Stimulated activated naive CD8-positive, alpha-beta T cell treated with anti-CD3 and anti-CD28 coated beads, Interleukin-15, Interleukin-2, amounts not matched to agents 100 U/mL and 50 U/mL, for 24 hours (primary cell): ENCODE measurements at places on chromosomes 2 and 18.

- DNase-seq: no peak
Measured at GRCh38 chr2:105895990-105896764, 151.5 kb downstream of the NCK2 start.

GRCh38 chr2:37262522-37262921 lies 31.1 kb downstream of the NDUFAF7 start:
- DNase-seq: no peak

GRCh38 chr2:126634273-126634861 lies 21.6 kb upstream of the GYPC start:
- DNase-seq: peak; percentile 32

DNA sequence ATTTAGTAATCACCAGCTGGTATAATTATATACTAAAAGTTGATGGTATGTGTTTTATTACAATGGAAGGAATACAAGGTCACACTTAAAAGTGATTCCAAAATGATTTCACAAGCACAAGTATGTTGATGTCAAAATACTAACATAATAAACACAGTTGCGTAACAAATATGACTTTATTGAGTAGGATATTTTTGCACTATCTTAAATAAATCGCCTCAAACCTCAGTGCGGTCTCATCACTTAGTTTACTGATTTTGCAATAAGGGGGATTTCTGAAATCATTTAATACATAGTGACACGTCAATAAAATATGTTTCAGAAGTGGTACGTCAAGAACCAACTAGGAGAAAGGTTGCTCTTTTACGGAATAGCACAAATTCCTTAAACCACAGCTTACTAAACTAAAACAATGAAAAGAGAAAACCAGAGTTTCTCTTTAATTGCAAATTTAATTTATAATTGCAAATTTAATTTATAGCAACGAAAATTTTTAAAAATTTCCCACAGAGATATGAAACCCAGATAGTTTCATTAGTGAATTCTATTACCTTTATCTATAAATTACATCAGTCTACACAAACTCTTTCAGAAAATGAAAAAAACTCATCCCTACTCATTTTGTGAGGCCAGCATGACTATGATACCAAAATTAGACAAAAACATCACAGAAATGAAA lies 304.0 kb upstream of the REG3G start:
- DNase-seq: no peak

GRCh38 chr2:3323360-3324035 lies 54.1 kb downstream of the EIPR1 start:
- DNase-seq: no peak

DNA sequence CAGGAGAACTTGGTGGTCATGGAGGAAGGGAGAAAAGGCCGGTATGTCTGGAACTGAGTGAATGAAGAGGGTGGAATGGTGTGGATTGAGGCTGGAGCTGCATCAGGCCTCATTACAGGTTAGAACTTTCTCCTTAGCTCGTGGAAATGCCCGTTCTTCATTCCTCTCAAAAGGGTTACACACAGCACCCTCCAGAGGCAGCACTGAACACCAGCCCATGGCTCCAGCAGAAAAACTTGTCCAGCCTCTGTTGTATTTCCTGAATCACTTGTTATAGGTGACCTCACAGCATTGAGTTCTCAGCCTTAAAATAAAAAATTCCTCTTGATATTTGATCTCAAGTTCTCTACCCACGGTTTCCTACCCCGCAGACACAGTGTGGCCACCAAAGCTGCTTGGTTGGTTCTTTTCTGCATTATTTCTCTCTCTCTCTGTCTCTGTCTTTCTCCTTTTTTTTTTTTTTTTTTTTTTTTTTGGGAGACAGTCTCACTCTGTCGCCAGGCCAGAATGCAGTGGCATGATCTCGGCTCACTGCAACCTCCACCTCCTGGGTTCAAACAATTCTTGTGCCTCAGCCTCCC lies 89.6 kb downstream of the ITGB1BP1 start:
- no peak for DNase-seq

DNA sequence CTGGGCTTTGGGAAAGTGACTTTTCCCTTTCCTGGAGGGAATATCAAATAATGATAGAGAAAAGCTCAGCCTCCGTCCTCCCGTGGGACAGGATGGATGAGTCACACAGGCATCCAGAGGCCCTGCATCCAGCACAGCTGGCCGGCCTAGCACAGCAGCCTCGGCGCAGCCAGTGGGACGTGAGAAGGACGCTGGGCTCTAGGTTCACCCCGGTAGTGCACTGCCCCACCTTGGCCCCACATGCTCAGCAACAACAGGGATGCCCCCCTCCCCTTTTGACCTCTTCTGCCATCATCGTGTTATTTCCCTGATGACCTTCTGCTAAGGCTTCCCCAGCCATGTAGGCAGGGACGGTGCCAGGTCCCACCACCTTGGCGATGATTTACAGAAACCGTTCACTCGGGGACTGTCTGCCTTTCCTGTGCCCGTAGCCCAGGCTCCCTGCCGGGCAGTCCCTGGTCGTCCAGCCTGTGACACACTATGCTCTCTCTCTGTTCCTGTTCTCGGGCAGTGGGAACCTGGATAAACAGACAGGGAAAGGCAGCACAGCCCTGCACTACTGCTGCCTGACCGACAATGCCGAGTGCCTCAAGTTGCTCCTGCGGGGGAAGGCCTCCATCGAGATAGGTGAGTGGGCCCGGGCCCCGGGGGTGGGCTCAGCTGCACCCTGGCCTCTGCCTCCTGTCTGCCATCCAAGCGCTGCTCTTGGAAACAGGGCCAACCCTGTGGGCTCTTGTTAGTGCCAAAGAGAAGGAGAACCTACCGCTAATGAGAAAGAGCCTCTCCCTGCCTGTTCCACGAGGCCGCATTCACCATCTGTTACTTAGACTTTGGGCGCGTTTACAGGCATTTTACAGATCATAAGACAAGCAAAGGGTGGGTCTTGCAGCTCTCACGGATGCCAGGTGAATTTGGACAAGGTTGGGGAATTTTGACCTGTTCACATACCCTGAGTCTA lies 44.6 kb downstream of the ITGB1BP1 start:
- DNase-seq: no peak

DNA sequence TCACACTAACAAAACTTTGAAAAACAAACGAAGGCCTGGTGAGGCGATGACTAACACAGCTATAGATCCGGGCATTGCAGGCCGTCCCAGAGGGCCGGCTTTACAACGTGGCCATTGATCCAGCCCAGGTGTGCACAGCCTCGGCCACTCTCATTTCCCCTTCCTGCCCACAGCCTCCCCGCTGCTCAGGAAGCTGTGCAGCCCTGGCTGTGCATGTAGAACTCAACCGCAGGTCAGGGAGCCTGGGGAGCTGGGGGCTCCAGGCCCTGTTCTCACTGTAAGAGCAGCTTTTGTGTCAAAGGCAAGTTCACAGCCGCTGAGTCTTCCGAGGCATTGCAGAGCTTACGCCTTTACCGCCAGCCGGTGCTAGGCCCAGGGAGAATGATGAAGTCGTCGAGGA lies 87.2 kb downstream of the LONRF2 start:
- peak; percentile 29 for DNase-seq

GRCh38 chr2:1487758-1488157 lies 74.5 kb downstream of the TPO start:
- no peak for DNase-seq

DNA sequence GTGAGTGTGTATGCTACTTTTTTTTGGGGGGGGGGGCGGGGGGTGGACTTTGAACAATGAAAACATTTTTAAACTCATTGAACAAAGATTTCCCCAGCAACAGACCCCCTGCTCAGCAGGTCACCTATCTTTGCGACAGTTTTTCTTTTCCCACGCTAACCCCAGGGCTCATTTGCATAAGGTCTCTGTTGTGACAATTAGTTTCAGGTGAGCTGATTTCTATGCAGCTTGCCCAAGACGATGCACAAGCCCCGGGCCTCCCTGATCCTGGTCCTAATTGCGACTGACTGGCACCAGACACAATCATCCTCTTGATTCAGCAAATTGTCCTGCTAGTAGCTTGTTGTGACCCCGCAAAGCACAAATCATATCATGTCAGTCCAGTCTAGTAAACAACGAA lies 40.3 kb downstream of the ZEB2 start:
- no peak for DNase-seq

GRCh38 chr2:233168445-233168844 lies 83.0 kb upstream of the ATG16L1 start:
- DNase-seq: no peak

- no peak for DNase-seq
Measured at GRCh38 chr2:188726626-188727247, 247.4 kb upstream of the COL3A1 start.

GRCh38 chr2:173998386-173998785 lies 33.2 kb upstream of the SP3 start:
- no peak for DNase-seq

DNA sequence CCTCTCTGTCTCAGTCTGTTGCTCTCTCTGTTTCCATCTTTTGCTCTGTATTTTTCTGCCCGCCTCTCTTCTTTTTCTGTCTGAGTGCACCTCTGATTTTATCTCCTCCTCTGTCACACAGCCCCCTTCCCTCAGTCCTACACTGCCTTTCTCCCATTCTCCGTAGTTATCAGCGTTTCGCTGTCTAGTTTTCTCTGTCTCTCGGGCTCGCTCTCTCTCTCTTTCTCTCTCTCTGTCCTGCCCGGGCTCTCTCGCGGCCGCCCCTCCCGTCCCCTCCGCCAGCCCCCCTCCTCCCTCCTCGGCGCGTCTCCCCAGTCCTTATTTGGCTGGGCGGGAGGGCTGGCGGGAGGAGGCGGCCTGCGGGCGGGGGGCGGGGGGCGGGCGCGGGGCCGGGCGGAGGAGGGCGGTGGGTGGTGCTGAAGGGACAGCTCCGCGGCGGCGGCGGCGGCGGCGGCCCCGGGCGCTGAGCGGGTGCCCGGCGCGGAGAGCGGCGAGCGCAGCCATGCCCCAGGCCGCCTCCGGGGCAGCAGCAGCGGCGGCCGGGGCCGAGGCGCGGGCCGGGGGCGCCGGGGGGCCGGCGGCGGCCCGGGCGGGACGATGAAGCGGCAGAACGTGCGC lies at the start of gene KCNK3:
TSS of gene KCNK3 (plus strand) at position 444 of the 618 bp plus-strand sequence. CDS start at position 598, 154 bp downstream.
- peak; percentile 59 for DNase-seq

DNA sequence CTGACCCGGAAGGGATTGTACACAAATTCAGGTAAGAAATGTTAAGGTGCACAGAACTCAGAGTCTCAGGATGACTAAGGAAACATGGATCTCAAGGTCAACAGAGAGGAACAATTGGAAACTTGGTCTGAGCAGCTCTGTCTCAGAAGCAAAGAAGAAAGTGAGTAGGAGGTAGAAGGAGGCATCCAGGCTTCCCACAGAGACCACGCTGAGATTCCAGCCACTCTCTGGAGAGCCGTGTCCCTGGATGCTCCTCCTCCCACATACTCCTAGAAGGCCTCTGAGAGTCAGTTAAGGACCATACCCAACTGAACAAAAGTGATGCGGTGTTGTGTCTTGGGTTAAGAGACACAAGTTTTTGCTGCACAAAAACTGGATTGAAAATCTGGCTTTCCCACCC lies 8.6 kb upstream of the PLB1 start:
- DNase-seq: no peak

DNA sequence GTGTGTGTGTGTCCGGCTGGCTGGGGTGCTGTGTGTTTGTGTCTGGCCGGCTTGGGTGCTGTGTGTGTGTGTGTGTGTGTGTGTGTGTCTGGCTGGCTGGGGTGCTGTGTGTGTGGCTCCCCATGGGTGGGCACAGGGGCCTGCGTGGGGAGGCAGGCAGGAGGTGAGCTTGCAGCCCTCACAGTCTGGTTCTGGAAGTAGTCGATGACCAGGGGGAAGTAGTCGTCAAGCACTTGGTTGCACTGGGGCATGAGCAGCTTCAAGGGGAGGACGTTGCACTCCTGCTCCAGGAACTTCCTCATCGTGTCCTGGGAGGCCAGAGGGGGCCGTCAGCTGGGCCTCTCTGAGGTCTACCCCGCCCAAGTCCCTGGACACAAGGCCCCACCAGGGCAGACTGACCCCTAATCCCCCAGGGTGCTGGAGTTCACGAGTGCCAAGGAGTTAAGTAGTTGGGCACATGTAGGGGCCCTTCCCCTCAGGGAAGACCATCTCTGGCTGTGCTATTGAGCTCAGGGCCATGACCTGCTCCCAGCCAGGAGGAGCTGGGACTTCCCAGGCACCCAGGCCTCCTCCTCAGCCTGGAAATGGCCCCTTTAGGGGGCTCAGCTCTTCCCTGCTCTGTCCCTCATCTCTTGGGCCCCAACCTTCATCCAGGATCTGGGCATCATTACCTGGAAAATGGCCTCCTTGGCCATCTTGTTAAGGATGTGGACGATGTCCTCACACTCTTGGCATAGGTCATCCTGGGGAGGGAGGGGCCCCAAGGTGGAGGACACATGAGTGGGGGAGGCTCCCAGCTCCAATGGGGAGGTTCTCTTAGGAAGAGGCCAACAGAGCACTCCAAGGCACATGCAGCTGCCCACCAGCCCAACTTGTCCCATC lies 1.3 kb downstream of the SFTPB start:
- no peak for DNase-seq

- no peak for DNase-seq
Measured at GRCh38 chr2:115483666-115484065, 1041.2 kb downstream of the DPP10 start.

DNA sequence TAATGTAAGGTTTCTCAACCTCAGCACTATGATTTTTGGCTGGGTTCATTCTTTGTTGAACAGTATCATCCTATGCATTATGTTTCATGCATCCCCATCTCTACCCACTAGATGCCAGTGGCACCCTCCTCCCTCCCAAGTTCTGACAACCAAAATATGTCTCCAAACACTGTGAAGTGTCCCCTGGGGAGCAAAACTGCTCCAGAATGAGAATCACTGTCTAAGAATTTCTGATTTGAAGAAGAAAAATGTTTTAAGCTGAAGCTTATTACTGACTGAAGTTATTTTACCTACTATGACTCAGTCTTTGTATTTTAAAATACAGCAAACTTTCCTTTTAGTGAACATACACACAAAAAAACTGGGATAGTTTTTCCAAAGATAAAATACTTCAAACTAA lies 3.4 kb downstream of the THADA start:
- DNase-seq: no peak

DNA sequence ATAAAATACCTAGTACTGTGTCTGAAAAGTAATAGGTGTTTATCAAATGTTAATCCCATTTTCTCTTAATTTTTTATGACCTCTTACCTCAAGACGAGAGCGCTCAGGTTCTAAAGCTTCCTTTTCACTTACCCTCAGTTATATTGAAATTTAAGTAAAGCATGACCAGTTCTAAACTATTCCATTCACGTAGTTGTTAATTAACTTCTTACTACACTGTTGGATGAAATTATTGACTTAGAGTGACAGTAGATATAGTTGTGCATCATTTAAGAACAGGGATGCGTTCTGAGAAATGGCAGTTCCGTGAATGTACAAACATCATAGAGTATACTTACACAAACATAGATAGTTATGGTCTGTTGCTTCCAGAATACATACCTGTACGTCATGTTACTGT lies 20.1 kb upstream of the HTR2B start:
- no peak for DNase-seq

DNA sequence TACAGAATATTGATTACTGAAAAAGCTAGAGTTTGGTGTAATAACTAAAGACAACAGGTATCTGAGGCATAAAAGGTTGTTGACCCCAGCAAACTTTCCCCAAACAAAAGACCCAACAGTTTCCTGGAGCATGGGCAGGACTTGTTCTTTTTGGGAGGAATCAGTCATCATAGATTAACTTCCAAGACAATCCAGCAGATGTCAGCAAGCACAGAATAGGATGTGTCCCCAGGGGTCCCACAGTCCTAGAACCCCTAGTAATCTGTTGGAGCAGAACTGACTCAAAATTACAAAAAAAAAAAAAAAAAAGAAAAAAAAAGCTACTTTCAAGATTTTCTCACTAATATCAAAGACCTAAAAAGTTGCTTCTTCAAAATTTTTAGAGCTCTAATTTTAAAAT lies 564.7 kb upstream of the SLC39A10 start:
- DNase-seq: no peak
